ENCODE measurements at places on chromosomes 1 and 21. TPM values are rescaled to one million over a fixed set of nuclear protein-coding genes. Genes with fewer than 3 reads are reported as not detected.

Gene KCNA2
- 0.01 TPM for total RNA-seq

Gene LCA5L
- 1.8 TPM for total RNA-seq

Gene PCNX2
- 9.0 TPM for total RNA-seq

Gene SYPL2
- 0.12 TPM for total RNA-seq

Gene LCE1C
- not detected for total RNA-seq

Gene GPR52
- not detected for total RNA-seq

Gene OR6Y1
- not detected for total RNA-seq

Gene CTSS
- total RNA-seq = 15.5 TPM

Gene GJA5
- total RNA-seq = not detected

Gene CR1L
- total RNA-seq = not detected

Gene FCRL6
- total RNA-seq = not detected

Gene SLC1A7
- total RNA-seq = not detected

Gene RIMS3
- total RNA-seq = 1.0 TPM

Gene SLC35F3
- 5.3 TPM for total RNA-seq

Gene RGL1
- total RNA-seq = 0.77 TPM

Gene AMY2B
- total RNA-seq = 0.45 TPM

Gene LDLRAD2
- total RNA-seq = 0.12 TPM

Gene TMEM82
- not detected for total RNA-seq

Gene BGLAP
- not detected for total RNA-seq

Gene KCNE2
- total RNA-seq = not detected

Gene OR6P1
- not detected for total RNA-seq

Gene HSF2BP
- total RNA-seq = 1.8 TPM

Gene NTRK1
- total RNA-seq = 0.18 TPM

Gene CELSR2
- 3.7 TPM for total RNA-seq

Gene ETV3
- 9.5 TPM for total RNA-seq

Gene CFAP107
- not detected for total RNA-seq

Gene AMPD1
- total RNA-seq = not detected

Gene NR0B2
- 0.14 TPM for total RNA-seq

Gene TINAGL1
- total RNA-seq = 0.71 TPM

Gene CITED4
- 97.2 TPM for total RNA-seq

Gene SGIP1
- not detected for total RNA-seq

Gene PIK3R3
- total RNA-seq = 1.3 TPM

Gene DMRTA2
- 0.13 TPM for total RNA-seq

Gene CLCNKA
- 0.06 TPM for total RNA-seq

Gene AMY2A
- not detected for total RNA-seq

Gene PTCH2
- total RNA-seq = 0.27 TPM

Gene HCN3
- total RNA-seq = 5.3 TPM

Gene SLC44A5
- 0.07 TPM for total RNA-seq

Gene GJC2
- total RNA-seq = 0.47 TPM

Gene HSD3B2
- total RNA-seq = not detected

Gene WDTC1
- 6.8 TPM for total RNA-seq

Gene SELL
- 0.20 TPM for total RNA-seq

Gene PTGS2
- total RNA-seq = 7.5 TPM

Gene MATN1
- total RNA-seq = 0.10 TPM

Gene WASF2
- total RNA-seq = 46.8 TPM

Gene RPE65
- not detected for total RNA-seq

Gene FAM177B
- not detected for total RNA-seq

All from A549 treated with Hydrocortisone at 1 μM for 4 hours (cell line).